Suprapubic skin (tissue), 4 donors: ENCODE measurements at places on chromosomes 6 and 20.

- no peak for DNase-seq
Observed at GRCh38 chr6:166613027-166613426, 14.0 kb downstream of the RPS6KA2 start.

GRCh38 chr6:106790935-106791334 is 161.6 kb downstream of the QRSL1 start:
- no peak for DNase-seq

GRCh38 chr6:29589423-29590048 is 4.6 kb downstream of the OR2H2 start:
- DNase-seq, result no peak

DNA sequence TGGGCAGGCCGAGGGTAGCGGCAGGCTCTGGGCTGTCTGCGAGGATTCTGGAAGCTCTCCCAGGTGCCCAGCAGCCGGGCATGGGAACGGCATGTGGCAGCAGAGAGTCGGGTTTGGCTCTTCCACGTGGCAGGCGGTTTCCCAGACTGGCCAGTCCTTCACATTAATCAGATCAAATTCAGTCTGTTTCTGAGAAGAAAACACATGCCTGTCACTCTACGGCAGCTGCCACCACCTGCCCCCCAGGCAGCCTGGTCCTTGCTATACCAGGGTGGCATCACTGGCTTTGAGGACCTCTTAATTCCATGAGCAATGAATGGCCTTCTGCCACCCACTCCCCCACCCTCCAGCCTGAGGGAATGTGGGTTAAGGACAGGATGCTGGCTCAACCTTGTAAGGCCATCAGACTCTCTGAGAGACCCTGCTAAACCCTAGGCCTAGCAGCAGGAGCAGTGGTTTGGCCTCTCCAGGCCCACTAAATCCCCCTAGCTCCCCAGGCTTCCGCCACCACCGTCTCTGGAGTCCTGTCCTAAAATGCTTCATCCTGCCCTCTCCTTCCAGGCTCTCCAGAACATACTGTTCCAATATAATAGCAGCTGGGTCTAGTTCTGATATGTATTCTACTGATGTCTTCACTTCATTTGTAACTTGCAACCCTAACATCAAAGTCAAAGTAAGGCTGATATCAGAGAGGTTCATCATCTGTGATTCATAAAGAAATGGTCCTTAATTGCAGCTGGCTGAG is 47.8 kb downstream of the PLCG1 start:
- no peak for DNase-seq

DNA sequence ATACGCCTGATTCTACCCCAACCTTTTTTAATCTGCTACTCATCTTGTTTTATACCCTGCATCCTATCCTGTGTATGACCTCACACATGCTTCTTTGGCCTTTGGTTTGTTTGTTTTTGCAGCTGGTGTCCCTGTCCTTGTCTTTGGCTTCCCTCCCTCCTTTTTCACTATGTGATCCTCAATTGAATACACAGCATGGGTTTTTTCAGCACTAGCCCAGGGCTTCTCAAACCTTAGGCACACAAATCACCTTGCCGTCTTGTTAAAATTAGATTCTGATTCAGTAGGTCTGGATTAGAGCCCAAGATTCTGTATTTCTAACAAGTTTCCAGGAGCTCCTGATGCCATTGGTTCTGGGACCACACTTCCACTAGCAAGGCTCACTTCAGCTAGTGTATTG is 321.5 kb upstream of the MAN1A1 start:
- no peak for DNase-seq

DNA sequence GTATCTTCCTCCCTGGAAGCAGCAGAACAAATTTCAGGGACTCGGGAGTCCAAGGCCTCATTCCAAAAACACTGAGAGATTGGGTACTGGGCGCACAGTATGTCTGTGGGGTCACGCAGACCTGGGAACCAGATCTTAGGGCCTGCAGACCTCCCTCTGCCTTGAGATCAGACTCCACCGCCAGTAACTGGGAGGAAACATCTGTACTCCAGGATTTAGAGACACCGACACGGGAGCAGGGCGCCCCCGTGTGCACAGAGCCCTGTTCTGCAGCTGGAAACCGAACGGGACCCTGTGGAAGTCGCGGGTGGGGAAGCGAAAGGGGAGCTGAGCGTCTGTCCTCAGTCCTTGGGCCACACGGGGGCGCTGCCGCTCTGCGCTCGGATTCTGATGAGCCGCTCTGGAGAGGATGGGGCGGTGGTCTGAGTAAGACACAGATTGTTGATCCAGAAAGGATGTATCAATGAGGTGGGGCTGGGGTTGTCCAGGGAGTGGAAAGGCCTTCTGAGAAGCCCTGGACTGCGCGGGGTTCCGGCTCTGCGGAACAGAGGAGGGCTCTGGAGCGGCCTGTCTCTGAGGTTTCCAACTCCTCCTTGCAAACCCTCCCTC is 35.7 kb upstream of the HLA-E start:
- peak; percentile 94 for DNase-seq
